AG09309 (cell line): ENCODE measurements at places on chromosomes 3 and 15.

DNA sequence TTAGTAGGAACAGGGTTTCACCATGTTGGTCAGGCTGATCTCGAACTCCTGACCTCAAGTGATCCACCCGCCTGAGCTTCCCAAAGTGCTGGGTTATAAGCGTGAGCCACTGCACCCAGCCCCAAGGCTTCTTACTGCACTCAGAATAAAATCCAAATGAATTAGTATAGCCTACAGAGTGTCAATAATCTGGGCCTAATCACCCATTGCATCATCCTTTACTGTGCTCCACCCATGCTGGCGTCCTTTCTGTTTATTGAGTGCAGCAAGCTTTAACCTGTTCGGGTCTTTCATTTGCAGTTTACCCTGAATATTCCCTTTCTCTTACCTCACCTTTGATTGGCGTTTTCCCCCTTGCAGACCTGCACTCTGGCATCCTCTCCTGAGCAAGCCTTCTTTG, 77.7 kb downstream of the CEP63 start:
- no peak for DNase-seq

- no peak for DNase-seq
These were observed 12.7 kb downstream of the SPSB4 start for GRCh38 chr3:141063831-141064230.

DNA sequence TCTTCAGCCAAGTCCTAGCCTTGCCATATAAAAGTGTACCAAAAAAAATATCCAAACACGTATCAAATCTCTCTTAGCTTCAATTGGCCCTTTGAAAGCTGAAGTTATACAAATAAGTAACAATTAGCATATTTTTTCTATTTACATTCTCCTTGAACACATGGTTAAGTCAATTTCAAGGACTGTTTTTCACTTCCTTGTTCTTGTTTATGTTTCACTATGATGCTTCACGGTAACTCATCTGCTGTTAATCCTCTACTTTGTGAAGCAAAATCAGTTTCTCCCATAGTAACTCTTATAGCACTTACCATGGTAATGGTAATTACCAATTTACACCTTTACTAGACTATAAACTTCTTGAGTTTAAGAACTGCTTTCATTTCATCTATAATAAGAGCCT, 10.6 kb upstream of the SPRED1 start:
- no peak for DNase-seq

GRCh38 chr3:53416530-53416929, 69.2 kb upstream of the DCP1A start:
- DNase-seq: no peak

DNA sequence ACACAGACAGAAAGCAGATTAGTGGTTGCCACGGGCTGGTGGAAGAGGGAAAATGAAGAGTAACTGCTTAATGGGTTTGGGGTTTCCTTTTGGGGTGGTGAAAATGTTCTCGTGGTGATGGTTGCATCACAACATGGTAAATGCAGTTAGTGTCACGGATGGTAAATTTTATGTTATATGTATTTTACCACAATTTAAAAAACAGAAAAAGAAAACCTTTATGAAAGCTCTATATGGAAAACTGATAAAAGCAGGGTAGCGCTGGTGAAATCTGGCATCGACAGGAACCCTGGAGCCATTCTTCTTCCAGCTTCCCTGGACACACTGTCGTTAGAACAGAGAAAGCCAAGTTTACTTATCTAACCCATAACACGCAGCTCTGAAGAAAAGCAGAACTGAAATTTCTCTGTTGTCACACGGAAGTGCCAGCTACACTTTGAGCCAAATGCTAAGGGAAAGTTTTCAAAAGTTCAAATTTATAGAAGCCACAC, 287.7 kb upstream of the NR2F2 start:
- DNase-seq: no peak

- DNase-seq: no peak
These were observed 17.4 kb upstream of the CEMIP start for GRCh38 chr15:80761754-80762153.

DNA sequence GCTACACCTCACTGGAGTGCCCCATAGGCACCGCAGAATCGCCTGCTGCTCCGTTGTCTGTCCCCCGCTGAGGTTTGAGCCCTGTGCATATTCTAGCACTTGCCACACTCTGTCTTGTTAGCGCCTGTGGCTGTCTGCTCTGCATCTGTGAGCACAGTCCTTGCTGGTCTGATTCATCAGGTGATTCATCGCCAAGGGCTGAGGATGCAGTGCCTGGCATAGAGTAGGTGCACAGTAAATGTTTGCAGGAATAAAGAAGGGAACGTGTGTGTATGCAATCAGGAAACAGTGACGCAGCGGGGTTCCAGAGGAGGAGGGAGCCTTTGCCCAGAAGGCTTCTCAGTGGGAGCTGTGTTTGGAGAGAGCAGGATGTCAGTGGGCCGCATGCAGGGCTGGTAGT, 124.0 kb upstream of the PLXNA1 start:
- peak; percentile 87 for DNase-seq
